SW 1271 (cell line): ENCODE measurements at places on chromosomes 11 and 22.
A peak's percentile ranks its signal among the peaks of the same experiment; 100 is the strongest.

- DNase-seq = no peak
Measured at GRCh38 chr11:9752091-9752490, 88.2 kb downstream of the SWAP70 start.

- DNase-seq = no peak
Measured at GRCh38 chr11:26936109-26936508, 57.8 kb upstream of the FIBIN start.

DNA sequence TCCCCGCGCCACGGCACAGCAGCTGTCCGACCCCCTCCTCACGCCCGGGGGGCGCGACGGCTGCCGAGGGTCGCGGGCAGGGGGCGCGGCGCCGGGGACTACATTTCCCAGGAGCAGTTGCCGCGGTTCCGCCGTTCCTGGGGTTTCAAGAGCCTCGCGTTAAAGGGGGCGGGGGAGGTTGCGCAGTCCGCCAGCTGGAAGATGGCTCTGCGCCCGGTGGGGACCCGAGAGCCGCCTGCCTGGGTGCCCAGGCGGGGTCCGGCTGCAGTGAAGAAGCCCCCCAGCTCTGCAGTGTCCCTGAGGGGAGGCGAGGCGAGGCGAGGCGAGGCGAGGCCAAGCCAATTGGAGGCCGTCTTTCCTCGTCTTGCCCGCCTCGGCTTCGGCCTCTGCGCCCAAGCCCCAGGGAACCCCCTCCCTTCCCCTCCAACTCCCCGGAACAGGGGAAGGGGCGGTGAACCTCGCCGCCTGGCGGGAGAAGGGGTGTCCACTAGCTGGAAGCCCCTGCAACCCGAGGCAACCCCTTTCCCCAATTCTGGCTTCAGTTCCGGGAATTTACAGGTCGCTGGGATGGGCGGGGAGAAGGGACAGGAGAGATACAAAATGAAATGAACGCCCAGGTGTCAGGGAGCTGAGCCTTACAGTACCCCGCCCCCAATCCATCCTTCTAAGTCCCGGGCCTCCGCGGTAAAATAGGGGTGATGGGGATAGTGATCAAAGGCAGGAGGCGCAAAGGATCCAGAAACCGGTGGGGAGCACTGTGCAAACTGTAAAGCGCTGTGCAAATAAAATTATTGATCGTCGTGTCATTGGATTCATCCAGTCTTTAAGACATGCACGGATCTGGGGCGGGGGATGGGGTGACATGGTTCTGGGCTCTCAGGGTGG is 5.2 kb upstream of the GCAT start:
- peak; percentile 11 for DNase-seq

GRCh38 chr22:50281957-50282356 is 11.8 kb upstream of the MAPK11 start:
- no peak for DNase-seq
